ENCODE measurements at places on chromosomes 12 and 14.
A peak's percentile ranks its signal among the peaks of the same experiment; 100 is the strongest.

DNA sequence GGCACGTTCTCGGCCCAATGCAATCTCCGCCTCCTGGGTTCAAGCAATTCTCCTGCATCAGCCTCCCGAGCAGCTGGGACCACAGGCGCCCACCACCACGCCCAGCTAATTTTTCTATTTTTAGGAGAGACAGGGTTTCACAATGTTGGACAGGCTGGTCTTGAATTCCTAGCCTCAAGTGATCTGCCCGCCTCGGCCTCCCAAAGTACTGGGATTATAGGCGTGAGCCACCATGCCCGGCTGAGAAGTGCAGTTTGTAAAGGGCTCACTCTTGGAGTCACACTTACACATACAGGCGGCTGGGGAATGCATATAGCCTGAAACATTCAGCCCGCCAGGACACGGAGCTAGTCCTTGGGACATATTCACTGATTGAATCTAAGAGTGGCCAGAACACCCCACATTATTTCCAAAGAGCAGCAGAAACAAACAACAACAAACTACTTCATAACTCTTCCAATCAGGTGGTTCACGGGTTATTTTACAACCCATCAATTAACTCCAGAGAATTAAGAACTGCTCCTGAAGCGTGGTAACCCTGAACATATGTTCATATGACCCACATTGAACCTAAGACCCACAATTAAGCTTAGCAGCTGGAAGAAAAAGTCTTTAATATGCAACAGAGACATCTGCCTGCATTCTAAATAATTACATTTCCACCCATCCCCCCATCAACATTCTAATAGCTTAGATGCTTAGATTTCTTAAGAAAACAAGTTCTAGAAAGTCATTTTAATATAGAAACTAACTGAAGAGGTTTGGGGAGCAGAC is 49.2 kb downstream of the SSH1 start:
- DNase-seq = no peak

- DNase-seq = no peak
Measured at GRCh38 chr12:90842477-90842876, 112.5 kb downstream of the CCER1 start.

DNA sequence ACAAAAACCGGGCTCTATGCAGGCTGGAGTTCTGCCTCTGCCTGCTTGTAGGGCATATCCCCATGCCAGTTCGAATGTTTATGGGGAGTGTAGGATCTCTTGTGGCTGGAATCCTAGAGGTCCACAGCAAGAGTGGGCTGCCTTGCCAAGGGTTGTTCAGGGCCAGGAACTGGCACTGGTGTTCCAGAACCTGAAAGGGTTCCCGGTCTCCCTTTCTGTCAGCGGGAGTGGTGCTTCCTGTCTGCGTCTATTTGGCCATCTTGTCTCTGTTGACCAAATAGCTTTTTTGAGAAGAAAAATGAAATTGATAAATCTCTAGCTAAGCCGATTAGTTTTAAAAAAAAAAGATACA is 17.8 kb downstream of the OLR1 start:
- DNase-seq = peak; percentile 18

DNA sequence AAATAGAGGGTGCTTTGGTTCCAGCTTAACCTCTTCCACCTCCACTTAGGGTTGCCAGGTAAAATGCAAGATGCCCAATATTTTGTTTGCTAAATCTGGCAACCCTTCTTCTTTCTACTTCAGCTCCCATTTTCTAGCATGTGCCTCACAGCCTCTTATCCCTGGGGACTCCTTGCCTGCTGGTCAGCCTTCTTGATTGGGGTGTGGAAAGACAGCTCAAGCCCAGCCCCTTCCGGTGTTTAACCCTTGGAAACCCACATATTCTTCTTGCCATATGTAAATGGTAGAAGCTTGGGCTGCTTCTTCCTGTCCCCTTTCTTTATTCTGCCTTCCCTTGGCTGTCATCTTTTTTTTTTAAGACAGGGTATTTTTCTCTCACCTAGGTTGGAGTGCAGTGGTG is 5.7 kb downstream of the SPIC start:
- DNase-seq = no peak

- no peak for DNase-seq
Measured at GRCh38 chr14:91801358-91801757, 66.0 kb downstream of the TC2N start.

- no peak for DNase-seq
Measured at GRCh38 chr14:40122968-40123648, 690.9 kb upstream of the FBXO33 start.

DNA sequence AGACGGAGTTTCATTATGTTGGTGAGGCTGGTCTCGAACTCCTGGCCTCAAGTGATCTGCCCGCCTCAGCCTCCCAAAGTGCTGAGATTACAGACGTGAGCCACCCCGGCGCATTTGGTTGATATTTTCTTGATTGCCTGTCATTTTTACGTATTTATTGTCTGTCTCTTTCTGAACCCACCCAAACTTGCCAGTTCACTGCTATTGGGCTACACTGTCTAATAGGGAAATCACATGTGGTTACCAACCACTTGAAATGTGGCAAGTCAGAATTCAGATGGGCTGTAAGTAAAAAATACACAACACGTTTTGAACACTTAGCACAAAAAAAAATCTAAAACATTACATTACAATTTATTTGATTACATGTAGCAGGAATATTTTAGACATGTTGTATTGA is 2.1 kb downstream of the WSB2 start:
- DNase-seq = no peak

GRCh38 chr14:104392396-104393198 is 187.0 kb upstream of the C14orf180 start:
- no peak for DNase-seq

DNA sequence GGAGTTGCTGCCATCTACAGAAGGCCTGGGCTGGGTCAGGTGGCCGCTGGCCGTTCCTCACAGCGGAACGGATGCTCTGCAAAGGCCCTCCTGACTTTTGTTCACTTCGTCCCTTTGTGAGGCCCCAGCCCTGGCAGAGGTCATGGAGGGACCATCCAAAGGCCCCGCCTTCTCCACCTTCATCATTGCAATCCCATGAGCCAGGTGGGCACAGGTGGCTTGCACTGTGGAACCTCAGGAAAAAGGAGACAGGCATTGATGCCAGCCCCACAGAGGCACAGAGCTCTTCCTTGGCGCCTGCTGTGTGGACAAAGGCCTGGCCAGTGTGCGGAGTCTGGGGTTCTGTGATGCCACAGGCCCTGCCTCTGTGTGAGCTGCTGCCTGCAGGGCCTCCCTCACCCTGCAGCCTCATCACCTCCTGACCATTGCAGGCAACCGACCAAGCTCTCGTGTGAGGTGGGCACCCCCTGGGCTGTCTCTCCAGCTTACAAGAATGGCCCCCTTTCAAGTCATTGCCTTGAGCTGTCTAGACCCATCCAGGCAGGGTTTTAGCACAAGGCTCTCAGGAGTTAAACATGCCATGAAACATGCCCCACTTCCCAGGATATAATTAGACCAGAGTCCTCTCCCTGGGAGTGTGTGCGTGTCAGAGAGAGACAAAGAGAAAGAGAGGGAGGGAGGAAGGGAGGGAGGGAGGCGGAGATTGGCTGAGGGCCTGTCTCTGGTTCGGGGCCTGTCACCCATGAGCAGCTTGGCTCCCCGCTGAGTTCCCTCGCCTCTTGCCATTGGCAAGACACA is 19.3 kb downstream of the NFKBIA start:
- DNase-seq = peak; percentile 71

DNA sequence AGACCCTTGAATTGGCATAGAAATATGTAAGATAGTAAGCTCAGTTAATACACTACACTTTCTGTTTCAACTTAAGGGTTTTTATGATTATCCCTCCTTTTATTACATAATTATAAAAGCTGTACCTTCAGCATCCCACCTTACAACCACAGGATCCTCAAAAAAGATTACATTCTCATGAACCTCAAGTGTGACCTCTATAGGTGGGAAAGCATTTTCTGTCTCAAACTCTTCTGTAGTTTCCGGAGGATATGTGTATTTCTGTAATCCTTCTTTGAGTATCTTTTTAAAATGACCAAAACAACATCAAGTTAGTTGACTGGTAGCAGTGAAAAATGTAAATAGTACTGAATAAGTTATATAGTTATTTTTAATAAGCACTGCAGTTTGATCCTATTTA is 75.9 kb downstream of the DNAI7 start:
- DNase-seq = no peak

GRCh38 chr12:94147991-94148738 is at the start of gene PLXNC1:
Gene PLXNC1, plus strand, starts transcription at chr12:94148577. Its CDS starts 395 bp downstream, at chr12:94148972.
- DNase-seq = no peak

DNA sequence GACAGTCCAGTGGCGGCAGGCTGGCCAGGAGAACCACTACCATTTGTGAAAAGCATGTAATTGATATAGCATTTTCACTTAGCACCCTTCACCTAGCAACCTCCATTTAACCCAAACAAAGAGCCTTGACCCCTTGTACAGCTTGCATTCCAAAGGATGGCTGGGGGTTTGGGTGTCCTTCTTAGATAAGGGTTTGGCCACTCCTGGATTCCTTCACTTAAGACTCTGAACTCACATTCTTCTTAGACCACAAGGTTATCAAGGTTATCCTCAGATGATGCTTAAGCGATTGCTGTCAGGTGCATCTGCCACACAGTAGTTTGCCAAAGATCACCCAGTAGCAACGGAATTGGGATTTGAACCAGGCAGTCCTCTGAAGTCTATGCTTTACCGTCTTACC is 102.8 kb downstream of the ZNF664 start:
- no peak for DNase-seq

All from amygdala (tissue), 56 donors.